Upper lobe of left lung (tissue), 6 donors: ENCODE measurements at places on chromosomes 3 and 15. TPM values are rescaled to one million over a fixed set of nuclear protein-coding genes. Genes with fewer than 3 reads are reported as not detected.

- H3K27ac ChIP-seq = no peak overlapping the region
- H3K4me1 ChIP-seq = no peaks in the 10 kb centered on the region
- no peaks in the 10 kb centered on the region for H3K27me3 ChIP-seq
- no peaks in the 10 kb centered on the region for H3K36me3 ChIP-seq
- DNase-seq = no peak
Measured at GRCh38 chr3:14545251-14545635, 5.1 kb upstream of the GRIP2 start.

GRCh38 chr15:91973481-91973880, 120.0 kb downstream of the SLCO3A1 start:
- no peak for DNase-seq
- no peak overlapping the region for H3K27ac ChIP-seq

The PFKFB4 gene
- total RNA-seq = 11.8 TPM

DNA sequence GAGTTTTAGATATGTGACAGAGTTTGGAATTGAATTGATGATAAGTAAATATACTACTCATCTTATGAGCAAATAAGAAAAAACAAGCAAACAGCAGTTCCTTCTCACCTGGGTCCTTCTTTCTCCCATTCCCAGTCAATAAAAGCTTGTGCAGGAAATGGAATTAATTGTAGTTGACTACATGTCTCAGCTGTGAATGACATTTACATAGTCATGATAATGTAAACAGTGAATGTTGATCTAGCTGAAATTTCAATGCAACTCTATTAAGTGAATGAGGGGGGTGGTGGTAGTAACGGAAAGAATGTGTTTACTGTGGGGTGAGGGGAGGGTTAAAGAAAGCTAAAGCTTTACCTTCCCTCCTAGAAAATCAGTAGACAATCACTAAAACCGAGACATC, 76.2 kb downstream of the NFKBIZ start:
- H3K27me3 ChIP-seq = no peaks in the 10 kb centered on the region
- no peak overlapping the region for H3K27ac ChIP-seq
- DNase-seq = no peak
- H3K4me1 ChIP-seq = no peaks in the 10 kb centered on the region
- no peaks in the 10 kb centered on the region for H3K36me3 ChIP-seq

The CPN2 gene
- total RNA-seq = 0.10 TPM

The ALG1L2 gene
- total RNA-seq = 0.83 TPM

The HAPLN3 gene
- total RNA-seq = 4.4 TPM

DNA sequence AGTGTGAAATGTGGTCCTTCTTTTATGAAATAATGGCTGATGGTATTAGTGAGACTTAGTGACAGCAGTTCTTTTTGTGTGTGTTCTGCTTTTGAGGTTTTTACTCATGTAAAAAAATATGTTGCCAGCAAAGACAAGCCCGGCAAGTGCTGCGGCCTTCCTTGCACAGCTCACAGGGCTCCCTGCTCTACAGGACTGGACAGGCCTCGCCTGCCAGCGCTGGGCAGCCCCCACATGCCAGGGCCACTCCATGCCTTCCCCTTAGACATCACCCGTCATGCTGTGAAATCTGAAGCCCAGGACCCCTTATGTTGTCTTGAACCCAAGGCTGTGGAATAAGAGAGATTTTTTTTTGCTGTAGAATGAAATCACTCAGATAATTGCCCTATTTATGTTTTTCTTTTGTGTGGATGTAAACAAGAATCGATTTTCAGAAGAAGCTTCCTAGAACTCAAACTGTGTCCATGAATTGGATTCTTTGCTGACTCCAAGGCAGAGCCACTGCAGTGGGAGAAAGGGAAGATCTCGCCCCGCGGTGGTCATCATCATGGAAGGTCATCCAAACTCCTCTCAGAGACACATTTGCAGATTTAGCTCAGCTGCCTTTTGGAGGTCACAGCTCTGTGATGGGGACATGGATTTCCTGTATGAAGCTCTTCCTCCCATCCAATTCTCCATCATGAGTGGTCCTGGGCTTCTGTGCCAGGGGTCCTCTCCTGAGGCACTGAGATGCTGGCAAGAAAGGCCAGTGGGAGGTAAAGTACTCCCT, 150.8 kb downstream of the ATP10A start:
- DNase-seq = peak; percentile 53
- no peaks in the 10 kb centered on the region for H3K27me3 ChIP-seq
- no peaks in the 10 kb centered on the region for H3K4me1 ChIP-seq
- no peaks in the 10 kb centered on the region for H3K36me3 ChIP-seq
- H3K27ac ChIP-seq = no peak overlapping the region
- no peak overlapping the region for H3K4me3 ChIP-seq

- peak; percentile 66 for DNase-seq
- H3K36me3 ChIP-seq = no peaks in the 10 kb centered on the region
- no peak overlapping the region for H3K4me3 ChIP-seq
Measured at GRCh38 chr3:39184081-39184967, 8.1 kb downstream of the XIRP1 start.

DNA sequence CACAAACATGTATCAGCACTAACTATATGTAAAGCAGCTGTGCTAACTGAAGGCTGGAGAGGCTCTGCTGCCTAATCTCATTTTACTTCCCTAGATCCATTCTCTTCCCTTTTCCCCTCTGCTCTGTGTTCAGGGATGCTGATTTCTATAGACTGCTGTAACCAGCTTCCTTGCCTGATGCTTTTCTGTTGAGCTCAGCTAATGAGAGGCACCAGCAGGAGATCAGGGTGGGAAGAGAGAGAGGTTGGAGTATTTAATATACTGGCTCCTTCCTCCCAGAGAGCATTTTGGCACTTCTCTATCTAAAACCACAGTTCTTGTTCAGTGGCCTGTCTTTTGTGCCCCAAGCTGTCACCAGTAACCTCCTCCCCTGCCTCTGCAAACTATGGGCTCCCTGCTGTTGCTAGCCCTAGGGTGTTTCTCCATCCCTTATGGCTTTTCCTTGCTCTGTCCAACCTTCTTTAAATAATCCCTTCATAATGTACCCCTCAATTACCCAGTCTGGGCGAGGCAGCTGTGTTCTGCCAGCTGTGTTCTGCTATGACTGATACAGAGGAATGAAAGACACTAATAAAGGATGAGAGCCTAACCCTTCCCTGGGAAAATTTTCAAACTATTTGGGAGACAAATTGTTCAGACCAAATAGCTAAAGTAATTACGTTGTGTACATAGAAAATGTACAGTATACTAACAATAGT, 69.5 kb downstream of the CADPS start:
- H3K27me3 ChIP-seq = no peaks in the 10 kb centered on the region
- no peak overlapping the region for H3K27ac ChIP-seq
- no peaks in the 10 kb centered on the region for H3K4me1 ChIP-seq

The APBA2 gene
- 5.2 TPM for total RNA-seq

The GOLGA6L26 gene
- total RNA-seq = not detected

DNA sequence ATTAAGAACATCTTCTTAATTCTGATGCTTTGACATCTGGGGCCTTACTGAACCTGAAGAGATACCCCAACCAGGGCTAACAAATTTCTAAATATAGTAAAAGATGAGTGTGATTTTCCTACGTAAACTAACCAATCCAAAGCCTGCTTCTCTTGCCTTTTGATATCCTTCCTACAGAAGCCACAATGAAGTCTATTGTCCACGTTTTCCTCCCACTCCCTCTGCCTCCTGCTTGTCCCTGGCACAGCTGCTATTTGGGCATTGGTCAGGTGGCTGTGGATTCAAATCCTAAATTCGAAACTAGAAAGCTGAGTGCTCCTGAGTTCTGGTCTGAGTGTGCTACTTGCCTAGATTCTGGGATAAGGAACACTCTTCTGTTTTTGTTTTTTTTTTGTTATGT, 17.4 kb upstream of the MKRN3 start:
- no peak overlapping the region for H3K4me3 ChIP-seq
- no peak overlapping the region for H3K27ac ChIP-seq
- no peaks in the 10 kb centered on the region for H3K4me1 ChIP-seq
- no peaks in the 10 kb centered on the region for H3K36me3 ChIP-seq
- no peaks in the 10 kb centered on the region for H3K27me3 ChIP-seq

- no peak overlapping the region for H3K27ac ChIP-seq
- H3K4me3 ChIP-seq = no peak overlapping the region
- H3K27me3 ChIP-seq = no peaks in the 10 kb centered on the region
- no peaks in the 10 kb centered on the region for H3K4me1 ChIP-seq
- no peak for DNase-seq
Measured at GRCh38 chr15:36585774-36586173, 6.3 kb downstream of the CDIN1 start.

DNA sequence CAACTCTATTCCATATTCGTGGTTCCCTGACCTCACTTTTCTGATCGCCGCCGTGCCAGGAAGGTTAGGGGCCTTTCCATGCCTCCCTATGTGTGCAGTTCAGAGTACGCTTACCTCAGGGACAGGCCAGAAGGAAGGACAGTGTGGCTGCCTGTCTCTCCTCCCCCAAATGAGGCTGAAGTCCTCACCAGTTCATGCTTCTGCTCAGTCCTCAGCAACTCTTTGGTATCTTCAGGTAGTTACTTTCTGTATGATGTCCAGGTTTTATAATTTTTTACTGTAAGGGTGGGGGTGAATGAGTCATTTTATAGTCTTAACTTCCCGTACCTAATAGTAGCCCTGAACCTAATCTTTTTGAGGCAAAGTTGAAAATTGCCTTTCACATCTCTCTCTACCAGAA, 98.7 kb downstream of the VPS8 start:
- no peak for DNase-seq
- H3K27ac ChIP-seq = no peak overlapping the region
- H3K4me3 ChIP-seq = no peak overlapping the region
- peaks cover 15% of the 10 kb centered on the region for H3K36me3 ChIP-seq
- no peaks in the 10 kb centered on the region for H3K27me3 ChIP-seq
- no peaks in the 10 kb centered on the region for H3K4me1 ChIP-seq
